H4 (cell line): ENCODE measurements at places on chromosomes 1 and 21.
A peak's percentile ranks its signal among the peaks of the same experiment; 100 is the strongest.

DNA sequence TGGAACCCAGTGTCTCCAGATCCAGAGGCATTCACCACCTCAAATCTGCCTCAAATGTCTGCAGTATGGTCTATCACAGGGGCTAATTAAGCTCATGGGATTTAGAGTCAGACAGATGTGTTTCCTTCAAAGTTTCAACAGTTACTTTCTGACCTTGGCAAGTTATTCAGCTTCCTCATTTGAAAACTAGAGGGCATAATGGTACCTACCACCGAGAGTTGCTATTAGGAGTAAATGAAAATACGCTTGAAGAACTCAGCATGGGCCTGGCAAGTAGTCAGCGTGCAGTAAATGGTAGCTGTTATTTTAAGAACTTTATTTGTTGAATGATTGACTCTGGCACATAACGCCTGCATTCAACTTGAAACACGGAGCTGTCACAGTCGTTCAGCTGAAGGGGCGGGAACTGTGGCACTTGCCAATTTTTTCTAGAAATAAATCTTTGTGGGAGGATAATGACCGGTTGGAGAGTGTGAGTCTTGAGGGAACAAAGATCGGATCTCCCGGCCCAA, 1.2 kb upstream of the CAP1 start:
- DNase-seq, result peak; percentile 39

DNA sequence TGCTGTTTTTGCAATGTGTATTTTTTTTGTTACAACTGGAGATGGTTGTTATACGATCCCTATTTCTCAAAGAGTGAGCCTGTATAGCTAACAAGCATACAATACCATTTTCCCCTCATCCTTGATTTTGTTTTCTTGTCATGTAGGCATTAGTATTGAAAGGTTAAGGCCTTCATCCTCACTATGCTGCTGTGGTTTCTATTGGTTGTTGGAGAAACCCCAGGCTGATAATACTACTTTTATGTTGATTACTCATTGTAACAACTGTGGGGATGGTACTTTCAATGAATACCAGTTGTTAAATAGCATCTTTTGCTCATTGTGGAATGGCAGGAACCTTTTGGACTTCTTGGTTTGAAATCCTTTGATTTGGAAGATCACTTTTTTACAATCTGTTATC, 39.0 kb upstream of the MACF1 start:
- DNase-seq, result no peak

GRCh38 chr1:21362096-21362495, 71.8 kb upstream of the ECE1 start:
- no peak for DNase-seq

DNA sequence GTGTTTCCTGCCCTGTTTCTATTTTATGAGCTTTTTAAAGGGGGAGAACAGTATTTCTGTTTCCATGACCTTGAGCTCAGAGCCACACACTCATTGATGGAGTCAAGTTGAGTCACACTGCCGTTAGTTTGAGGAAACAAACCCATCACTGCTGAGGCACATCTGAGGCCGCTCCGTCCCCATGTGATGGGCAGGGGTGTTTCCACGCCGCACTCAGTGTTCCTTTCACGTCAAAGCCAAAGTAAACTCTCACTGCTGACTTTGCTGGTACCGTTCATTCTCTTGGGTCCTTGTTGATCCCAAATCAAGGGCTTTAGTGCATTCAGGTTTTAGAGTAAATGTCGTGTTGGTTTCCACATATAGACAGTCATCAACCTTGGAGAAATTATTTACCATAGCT, 48.8 kb downstream of the PKNOX1 start:
- no peak for DNase-seq

DNA sequence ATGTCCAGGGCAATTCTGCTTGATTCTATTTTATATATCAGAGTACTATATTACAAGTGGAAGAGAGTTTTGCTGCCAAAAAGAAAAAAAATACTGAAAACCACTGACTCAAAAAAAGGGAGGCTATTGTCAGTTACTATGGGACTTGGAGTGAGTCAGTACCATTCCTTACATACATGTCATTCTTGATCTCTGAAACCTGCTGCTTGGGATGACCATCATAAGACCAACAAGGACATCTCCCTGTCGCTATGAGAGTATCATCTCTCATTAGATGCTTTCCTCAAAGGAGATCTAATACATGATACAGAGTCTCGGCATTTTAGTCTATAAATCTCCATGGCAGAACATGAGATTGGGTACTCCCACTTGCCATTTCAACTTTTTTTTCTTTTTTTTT, 11.8 kb upstream of the INPP5B start:
- no peak for DNase-seq

DNA sequence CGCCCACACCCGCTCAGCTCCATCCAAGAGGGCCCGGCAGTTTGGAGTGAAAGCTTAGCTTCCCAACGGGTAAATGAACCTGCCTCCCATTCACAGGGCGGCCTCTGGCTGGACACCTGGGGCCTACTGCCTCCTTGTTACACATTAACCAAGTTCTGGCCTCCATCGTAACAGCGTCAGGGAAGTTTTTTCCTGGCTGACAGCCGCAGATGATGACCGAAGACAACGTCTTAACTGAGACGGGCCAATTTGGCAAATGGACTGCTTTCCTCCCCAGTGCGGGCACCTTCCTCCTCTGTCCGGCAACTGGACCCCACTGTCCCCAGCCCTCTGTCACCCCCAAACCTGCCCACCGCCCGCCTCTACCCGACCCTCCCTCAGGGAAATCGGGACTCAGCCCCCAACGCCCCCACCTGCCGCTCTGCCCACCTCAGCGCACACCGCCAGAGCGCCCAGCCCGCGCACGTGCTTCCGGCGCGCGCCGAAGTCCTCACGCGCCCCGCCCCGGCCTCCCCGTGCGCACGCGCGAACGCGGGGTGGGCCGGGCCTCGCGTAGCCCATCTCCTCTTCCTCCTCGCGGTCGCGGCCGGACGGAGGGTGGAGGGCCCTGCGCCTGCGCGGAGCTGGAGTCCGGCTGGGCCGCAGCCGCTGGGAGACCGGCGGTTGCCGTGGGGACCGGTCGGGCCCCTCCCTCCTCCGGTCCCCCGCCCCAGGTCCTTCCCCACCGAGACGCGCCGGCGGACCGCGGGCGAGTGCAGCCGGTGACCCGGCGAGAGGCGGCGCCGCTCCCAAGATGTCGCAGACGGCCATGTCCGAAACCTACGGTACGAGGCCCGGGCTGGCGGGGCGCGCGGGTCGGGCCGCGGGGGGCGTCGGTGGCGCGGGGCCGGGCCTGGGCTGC, at the start of gene RAB4A:
RAB4A (plus strand) TSS at position 565 of the 901 bp plus-strand sequence; CDS start at position 794, 229 bp downstream.
- DNase-seq, result peak; percentile 68

- no peak for DNase-seq
Observed at GRCh38 chr1:25944986-25945385, 38.8 kb upstream of the STMN1 start.
